ENCODE measurements at places on chromosomes 4 and X.

- no peak for DNase-seq
Measured at GRCh38 chr4:106371161-106371560, 2.6 kb upstream of the GIMD1 start.

GRCh38 chr4:156816360-156816755 lies 155.2 kb downstream of the PDGFC start:
- DNase-seq = no peak

- no peak for DNase-seq
Measured at GRCh38 chr4:176608346-176608745, 184.4 kb downstream of the VEGFC start.

DNA sequence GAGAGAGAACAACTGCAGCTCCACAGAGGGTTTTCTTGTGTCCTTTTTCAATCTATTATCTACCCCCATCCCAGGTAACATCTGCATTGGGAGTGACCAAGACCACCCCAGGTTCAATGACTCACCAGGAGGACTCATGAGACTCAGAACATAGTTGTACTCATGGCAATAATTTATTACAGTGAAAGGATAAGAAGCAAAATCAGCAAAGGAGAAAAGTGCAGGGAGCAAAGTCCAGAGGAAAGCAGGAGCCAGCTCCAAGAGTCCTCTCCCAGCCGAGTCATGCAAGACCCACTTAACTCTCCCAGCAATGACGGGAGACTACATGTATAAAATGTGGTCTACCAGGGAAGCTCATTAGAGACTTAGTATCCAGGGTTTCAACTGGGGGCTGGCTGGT lies 129.5 kb upstream of the RBPJ start:
- DNase-seq = no peak

DNA sequence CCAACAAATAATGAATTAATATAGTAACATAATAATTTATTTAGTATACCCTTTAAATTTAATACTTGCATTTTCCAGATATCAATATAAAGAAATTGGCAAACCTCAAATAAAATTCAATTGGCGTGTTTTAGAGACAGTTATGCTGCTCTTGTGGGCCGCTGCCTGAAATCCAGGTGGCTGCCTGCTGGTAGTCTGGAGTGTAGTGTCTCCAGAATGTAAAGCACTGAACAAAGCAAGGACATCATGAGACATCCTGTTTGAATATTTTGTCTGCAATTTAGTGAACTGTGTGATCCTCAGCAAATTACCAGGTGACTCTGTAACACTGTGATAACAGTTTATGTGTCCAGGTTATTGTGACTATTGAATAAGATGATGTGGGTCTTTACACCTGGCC lies 29.9 kb downstream of the ZFP42 start:
- DNase-seq = no peak

DNA sequence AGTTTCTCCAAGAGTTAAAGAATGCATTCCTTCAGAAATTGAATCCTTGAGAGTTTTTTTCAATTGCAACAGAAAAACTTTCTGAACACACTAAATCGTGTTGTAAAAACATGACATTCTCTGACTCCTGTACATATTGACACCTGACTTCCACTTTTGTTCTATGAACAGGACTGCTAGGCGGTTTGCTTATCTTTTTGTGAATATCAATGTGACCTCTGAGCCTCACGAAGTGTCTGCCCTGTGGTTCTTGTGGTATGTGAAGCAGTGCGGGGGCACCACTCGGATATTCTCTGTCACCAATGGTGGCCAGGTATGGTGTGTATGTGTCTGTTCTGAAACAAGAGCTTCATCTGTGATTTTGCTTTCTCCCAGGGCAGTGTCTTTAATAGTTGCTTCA lies 71.9 kb downstream of the MAOA start:
- DNase-seq = no peak

DNA sequence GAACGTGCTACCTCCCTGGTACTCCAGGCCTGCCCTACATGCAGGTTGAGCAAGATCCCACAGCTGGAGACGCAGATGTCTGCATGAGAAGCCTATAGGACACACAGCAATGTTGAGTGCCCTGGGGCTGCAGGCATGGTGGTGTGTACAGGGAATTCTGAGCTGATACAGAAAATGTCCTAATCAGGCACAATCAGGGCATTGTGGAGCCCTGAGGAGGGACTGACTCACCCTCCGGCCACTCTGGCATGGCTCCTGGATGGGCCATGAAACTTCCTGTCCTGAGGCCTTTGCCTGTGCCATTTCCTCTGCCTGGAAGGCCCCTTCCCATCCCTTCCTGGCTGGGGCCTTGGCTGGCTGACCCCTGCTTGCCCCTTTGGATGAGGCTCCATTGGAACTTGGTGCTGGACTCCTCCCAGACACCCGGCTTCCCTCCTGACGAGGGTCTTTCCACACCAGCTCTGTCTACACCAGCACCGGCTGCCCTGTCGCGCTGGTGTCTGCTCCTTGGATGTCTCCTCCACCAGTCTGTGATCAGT lies 16.7 kb upstream of the AFAP1 start:
- DNase-seq = no peak

DNA sequence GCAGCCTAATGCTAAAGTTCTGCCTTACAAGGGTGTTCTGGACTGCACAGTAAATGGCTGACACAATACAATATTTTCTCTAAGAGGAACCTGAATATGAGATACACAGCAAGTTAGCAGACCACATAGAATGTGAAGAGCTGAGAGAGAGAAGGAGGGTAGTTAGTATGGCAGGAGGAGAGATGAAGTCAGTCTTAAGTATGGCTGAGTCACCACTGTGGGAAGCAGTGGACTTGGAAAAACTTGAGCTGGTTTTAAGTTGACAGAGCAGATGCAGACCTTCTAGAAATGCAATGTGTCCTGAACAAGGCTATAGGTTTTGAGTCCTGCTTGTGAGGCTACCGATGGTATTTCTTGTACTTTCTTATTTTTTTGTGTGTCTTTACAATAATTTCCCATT lies 172.5 kb downstream of the SH2D1A start:
- DNase-seq = no peak

DNA sequence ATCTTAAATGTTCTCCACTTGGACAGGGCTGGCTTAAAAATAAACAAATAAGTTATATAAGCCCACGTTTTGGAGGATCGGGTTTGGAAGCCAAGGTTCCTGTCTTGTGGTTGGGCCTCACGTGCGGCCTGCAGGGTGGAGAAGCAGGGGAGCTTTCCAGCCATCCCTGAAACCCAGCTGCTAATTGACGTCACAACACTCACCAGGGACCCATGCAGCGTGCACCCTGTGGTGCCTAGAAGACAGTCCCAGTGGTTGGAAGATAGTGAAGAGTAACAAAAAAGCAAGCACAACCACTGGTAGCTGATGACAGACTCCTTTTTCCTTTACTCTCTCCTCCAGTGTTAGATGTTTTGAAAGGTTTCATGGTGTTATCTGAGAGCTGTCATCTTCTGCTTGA lies 142.0 kb upstream of the RBPJ start:
- DNase-seq = peak; percentile 90

GRCh38 chr4:119016636-119017035 lies 119.0 kb upstream of the MYOZ2 start:
- DNase-seq = no peak

GRCh38 chrX:21993265-21993664 lies 38.9 kb upstream of the PHEX start:
- no peak for DNase-seq

DNA sequence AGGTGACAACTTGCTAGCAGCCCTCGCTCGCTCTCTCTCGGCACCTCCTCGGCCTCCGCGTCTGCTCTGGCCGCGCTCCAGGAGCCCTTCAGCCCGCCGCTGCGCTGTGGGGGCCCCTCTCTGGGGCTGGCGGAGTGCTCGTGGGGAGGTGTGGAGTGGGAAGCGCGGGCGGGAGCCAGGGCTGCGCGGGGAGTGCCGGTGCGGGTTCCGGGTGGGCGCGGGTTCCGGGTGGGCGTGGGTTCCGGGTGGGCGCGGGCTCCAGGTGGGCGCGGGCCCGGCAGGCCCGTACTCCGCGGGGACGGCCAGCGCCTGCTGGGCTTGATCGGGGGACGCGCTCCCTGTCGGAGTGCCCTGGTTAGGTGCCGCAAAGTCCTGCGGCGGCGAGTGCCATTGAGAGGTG lies 384.3 kb downstream of the GPM6A start:
- DNase-seq = no peak

- DNase-seq = no peak
Measured at GRCh38 chr4:76641351-76641750, 206.3 kb downstream of the SHROOM3 start.

GRCh38 chr4:76087007-76087769 lies 12.7 kb downstream of the ART3 start:
- DNase-seq = no peak

DNA sequence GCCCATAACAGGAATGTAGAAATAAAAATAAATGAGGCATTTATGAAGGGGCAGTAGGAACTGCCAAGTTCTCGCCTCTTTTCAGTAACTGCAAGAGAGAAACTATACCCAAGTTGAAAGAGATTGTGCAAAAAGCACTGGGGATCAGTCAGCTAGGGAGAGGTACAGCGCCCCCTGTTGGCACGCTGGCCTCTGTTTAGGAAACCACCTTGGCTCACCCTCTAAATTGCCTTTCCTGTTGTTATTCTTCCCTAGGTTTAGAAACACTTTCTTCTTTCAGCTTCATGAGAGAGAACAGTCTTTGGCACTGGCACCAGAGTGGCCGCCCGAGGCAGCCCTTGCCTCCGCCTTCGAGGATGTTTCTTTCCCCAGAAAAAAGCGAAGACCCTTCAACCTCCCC lies 348.5 kb downstream of the MID1IP1 start:
- DNase-seq = peak; percentile 51

DNA sequence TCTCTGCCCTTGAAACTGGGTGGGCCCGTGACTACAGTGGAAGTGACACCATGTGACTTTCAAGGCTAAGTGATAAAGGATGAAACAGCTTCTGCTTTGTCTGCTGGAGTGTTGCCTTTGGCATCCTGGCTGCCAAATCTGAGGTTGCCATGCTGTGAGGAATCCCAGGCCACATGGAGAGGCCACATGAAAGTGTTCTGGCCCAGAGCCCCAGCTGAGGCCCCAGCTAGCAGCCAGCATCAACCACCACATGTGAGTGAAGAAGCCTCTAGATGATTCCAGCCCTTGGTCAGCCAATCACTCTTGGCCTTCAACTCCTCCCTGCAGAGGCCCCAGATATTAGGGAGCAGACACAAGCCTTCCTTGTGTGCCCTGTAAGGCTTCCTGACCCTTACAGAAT lies 94.4 kb upstream of the BCOR start:
- DNase-seq = no peak

DNA sequence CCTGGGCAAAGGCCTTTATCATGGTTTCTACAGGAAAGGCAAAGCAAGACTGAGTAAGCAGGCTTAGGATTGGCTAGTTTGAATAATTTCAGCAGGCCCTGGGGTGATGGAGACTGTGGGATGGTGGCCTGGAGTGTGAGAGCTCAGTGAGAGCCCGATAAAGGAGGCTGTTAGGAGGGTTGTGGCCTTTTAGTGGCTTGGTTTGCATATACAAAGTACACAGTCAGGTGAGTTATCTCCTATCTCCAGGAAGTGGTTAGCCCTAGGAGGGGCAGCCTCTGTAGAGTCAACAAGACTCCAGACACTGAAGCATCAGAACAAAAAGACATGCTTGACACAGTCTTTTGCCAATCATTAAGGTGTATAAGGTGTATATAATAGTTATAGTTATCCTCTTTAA lies 157.2 kb downstream of the CFAP299 start:
- no peak for DNase-seq

GRCh38 chr4:56289934-56290333 lies 97.4 kb downstream of the AASDH start:
- no peak for DNase-seq

GRCh38 chrX:13364230-13364857 lies 44.5 kb upstream of the ATXN3L start:
- no peak for DNase-seq

- no peak for DNase-seq
Measured at GRCh38 chr4:5209862-5210261, 158.6 kb downstream of the STK32B start.

GRCh38 chrX:1231850-1232465 lies 19.5 kb upstream of the CRLF2 start:
- DNase-seq = no peak

DNA sequence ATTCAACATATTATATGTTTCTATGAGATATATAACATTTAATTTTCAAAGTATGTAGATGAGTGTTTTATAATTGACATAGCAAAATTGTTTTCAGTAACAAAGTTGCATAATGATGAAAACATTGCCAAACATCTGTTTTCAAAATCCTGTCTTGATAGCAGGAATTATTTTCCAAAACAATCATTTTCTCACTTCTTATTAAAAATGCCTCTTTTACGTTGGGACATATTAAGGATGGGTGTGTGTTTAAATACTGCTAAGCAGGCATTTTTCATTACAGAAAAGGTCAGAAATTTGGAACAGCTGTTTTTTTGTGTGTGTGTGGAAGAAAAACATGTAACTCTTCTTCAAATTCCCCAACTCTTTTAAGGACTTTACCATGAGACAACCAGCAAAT lies 452.0 kb downstream of the SPRY1 start:
- DNase-seq = no peak

- DNase-seq = no peak
Measured at GRCh38 chrX:155065035-155065734, 5.8 kb downstream of the CMC4 start.

- no peak for DNase-seq
Measured at GRCh38 chr4:114136069-114136468, 156.6 kb upstream of the ARSJ start.

DNA sequence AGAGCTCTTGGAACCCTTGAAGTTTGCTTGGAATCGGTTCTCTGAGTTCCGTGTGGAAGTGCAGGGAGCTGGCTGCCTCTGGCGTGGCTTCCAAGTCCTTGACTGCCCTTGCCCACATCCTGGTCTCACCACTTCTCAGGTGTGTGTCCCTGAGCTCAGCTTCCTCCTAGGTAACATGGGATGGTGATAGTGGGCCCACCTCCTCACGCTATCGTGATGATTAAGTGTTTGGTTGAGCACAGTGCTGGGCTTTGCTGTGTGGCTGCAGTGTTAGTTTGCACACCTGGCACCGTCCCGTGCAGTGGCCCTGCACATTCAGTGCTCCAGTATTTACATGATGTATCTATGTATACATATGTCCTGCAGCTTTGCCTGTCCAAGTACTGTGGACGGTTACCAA lies 81.5 kb downstream of the CLDN34 start:
- no peak for DNase-seq

DNA sequence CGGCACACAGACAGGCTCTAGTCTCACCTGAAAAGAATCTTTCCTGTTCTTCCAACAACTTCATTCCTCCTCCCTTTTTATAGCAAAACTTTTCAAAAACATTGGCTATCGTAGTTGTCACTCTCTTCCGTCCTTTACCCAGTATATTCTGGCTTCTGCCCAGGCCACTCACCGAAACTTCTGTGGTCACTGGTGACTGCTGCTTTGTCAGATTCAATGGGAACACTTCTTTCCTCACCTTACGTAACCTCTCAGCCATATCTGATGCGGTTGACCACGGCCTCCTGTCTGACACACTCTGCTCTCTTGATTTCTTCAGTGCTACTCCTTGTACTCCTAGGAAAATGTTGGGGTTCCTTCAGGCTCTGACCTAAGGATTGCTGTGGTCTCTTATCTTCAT lies 9.2 kb upstream of the RNF150 start:
- no peak for DNase-seq

All from lower leg skin (tissue), 4 donors.